ENCODE measurements at places on chromosomes 1 and 21.

GRCh38 chr1:23588749-23589548, 29.6 kb upstream of the ID3 start:
- DNase-seq = no peak

DNA sequence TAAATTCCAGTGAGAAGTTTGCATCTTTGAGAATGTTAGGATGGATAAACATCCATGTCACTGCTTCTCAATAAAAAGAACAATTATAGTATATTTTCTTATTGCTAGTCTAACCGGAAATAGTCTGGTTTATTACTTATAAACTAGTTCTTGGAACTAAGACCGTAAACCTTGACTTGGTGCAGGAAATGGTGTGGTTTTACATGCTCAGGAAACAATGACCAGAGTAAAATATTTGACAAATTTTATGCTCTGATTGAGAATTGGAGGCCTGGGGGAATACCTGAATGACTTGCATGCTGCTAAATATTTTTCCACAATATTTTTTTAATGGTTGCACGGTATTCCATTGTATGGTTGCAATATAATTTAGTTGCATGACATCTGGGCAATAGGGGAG, 76.3 kb downstream of the XCL2 start:
- no peak for DNase-seq

DNA sequence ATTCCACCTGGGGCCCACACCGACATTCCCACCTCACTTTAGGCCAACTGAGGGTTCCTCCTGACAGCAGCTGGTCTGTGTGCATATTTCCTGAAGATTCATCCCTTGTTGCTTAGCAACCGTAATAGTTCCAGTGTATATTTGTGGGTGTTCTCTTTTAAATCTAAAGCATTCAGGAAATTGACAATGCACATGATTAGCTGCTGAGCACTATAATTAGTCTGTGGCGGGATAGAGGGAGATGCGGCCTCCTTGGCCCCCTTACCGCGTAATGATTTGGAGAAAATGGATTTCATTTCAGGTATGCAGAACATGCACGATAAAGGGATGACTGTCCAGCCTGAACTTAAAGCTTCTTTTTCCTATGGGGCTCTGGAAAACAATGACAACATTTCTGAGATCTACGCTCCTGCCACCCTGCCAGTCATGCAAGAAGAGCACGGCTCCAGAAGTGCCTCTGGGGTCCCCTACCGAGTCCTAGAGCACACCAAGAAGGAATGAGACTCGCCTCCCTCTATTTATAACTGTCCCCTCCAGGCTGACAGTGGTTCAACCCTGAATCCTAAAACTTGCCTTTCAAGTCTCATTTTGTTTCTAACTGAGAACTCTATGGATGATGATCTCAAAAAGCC, 33.8 kb upstream of the RCAN3 start:
- no peak for DNase-seq

DNA sequence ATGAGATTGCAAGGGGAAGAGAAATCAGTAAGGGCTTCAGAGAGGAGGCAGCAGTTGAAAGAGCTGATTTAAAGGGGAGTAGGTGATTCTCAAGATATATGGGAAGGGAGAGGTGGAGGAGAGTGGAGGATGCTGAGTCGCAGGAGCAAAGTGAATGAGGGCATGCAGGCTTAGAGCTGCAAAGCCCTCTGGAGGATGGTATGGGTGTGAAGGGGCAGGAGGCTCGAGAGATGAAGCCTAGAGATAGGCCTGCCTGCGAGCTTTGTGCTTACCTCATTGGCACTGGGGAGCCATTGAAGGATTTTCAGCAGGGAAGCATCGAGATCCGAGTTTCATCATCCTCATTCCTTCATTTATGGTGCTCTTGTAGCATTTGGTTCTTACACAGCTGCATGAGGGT, 15.8 kb upstream of the SH2D2A start:
- no peak for DNase-seq

- no peak for DNase-seq
These were observed 329.4 kb downstream of the AGBL4 start for GRCh38 chr1:49694251-49694827.

DNA sequence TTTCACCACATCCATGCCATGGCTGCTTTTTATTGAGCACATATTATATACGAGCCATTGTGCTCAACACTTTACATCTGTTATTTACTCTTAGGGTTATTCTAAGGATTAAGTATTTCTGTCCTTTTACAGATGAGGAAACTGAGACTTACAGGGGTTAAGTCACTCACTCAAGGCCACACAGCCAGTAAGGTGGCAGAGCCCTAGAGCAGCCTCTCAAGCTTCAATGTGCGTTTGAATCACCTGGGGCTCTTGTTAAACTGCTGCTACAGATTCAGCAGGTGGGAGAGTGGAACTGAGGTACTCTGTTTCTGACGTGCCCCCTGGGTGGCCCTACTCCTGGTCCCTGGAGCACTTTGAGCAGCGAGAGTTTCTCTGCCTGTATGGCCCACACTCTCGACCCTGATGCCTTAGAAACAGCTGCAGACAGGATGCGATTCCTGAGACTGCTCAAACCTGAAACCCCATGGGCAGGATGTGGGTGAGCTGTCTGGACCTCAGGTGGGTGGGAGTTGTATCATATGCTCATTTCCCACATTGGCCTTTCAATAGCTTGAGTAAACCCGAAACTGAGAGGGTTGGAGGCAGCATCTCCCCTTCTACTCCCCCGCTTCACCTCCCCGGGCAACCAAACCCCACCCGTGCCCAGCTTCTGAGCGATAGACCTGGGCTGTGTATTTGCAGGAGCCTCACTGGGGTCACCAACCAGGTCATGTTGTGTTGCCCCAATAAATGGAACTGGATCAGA, 59.3 kb downstream of the MAN1C1 start:
- DNase-seq = no peak

DNA sequence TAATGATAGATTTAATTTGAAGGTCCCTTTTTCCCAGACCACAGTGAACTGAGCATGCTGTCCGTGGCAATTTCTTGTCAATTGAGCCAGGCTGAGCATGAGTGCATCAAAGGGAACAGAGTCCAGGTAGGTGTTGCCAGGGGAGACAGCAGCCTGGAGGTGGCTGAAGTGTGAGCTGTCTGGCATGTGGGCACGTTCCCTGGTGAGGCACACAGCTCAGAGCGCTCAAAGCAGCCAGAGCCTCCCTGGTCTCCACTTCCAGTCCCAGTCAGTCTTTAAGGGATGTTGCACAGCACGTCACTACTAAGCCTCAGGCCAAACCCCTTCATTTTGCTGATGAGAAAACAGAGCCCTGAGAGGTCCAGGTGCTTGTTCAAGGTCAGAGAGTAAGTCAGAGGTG, 251.4 kb downstream of the MATN1 start:
- DNase-seq = no peak

- DNase-seq = no peak
These were observed 51.8 kb upstream of the FASLG start for GRCh38 chr1:172607145-172607544.

DNA sequence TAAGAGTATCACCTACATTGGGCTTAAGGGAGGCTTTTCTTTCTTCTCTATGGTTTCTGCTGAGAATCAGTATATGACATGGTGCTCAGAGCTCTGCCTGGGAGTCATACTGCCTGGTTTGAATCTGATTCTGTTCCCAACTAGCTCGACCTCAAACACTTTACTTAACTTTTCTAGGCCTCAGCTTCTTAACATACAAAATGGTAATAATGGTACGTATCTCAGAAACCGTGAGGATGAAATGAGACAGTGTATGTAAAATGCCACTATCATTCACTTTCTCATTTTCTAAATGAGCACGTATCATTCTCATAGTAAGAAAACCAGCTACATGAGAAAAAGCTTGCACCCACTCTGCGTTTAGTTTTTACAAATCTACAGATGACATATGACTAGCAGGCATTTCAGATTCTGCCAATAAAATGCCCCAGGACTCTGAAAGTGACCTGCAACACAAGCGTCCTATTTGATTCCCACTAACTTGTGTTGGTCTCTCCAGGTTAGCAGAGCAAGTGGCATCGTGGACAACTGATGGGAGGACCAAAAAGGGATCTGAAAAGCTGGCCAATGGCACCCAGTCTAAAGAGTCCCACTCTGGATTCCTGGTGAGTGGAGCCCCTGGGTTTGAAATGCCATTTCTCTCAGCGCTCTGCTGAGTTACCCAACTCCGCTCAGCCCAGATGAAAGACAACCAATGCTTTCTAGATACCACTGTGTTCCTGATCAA, 6.1 kb downstream of the CTNNBIP1 start:
- no peak for DNase-seq

DNA sequence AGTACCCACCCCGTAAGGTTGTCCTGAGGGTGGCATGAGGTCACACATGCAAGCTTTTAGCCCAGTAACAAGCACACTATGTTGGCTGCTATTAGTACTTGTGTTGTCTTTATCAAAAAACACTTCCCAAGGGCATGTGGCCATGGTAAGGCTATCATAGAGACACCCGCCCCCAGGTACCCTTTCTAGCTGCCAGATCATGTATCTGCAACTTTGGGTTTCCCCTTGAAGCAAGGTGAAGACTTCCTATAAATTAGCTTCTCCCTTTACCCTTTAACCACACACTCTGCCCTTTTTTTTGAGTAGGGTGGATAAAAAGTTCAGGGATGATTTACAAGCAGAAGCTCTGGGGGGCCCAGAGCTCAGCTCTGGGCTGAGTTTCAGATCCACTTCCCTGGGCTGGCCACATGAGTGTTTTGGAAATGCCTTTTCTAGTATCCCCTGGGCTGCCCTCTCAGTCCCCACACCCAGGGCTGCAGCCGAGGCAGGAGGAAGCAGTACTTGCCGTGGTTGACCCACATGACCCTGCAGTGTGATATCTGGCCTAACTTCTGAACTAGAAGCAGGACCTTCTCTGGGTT, 2.0 kb downstream of the ZDHHC18 start:
- no peak for DNase-seq

DNA sequence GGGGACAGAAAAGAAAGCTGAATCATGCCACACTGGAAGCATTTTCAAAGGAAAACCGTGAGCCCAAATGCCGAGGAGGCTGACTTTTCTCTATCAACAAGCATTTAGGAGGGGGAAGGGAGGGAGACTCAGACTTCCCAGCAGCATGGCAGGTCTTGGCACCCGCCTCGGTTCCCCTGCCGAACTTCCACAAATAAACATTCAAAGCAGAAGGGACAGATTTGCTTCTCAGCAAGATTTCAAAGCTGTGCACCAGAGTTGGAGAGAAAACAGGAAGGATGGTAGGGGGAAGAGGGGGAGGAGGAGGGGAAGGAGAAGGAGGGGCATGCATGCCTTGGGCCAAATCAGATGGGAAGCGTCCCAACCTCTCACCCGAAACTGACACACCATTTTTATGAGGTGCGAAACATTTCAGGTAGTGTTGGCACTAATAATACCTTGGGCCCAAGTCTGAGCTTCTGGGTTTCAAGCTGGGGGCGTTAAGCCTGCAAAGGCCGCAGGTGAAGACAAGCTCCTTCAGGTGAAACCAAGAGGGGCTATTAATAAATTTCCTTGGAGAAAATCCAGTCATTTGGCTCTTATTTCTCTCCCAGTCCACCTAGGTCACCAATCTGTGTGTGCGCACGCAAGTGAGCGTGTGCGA, 26.4 kb downstream of the ABCA4 start:
- peak; percentile 98 for DNase-seq

GRCh38 chr1:44377925-44378784, 23.1 kb upstream of the ERI3 start:
- peak; percentile 35 for DNase-seq

DNA sequence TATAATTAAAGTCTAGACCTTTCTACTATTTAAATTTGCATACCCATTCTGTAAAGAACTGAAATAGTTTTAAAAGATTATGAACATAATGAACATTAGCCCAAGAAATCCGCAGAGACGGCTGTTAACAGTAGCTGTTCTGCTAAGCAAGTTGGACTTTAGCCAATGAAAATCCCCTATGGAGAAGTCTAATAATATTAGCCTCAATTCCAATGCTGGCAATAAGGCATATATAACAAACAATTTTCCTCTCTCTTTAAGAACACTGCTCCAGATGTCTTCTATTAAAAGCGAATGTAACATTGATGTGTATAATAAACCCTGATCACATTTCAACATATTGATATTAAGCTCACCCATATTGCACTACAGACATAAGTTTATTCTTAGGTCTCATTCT, 221.3 kb upstream of the KCTD3 start:
- no peak for DNase-seq

- no peak for DNase-seq
These were observed 98.1 kb downstream of the TM2D1 start for GRCh38 chr1:61626816-61627215.

DNA sequence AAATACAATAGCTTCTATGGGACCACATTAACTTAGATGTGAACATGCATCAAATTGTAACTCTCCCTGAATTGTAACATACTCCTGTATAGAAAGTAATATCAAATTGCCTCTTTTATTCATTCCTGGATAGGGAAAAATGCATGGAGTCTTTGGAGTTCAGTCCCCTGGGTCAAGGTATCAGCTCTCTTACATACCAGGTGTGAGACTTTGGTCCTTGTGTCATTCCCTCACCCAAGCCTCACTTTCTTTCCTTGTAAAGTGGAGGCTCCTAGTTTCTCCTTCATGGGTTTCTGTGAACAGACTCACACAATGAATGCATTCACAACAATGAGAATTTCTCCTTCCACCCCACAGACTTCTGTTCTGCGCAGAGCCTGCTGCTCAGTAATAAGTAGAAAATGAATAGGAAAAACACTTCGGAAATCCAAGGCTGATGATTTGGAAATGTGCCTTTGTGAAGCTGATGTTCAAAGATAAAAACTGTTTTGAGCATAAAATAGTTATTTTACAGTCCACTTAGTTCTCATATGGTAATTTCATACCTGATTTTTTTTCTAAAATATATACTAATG, 185.3 kb downstream of the AK5 start:
- no peak for DNase-seq

GRCh38 chr1:240613356-240614142, 1.6 kb upstream of the GREM2 start:
- no peak for DNase-seq

DNA sequence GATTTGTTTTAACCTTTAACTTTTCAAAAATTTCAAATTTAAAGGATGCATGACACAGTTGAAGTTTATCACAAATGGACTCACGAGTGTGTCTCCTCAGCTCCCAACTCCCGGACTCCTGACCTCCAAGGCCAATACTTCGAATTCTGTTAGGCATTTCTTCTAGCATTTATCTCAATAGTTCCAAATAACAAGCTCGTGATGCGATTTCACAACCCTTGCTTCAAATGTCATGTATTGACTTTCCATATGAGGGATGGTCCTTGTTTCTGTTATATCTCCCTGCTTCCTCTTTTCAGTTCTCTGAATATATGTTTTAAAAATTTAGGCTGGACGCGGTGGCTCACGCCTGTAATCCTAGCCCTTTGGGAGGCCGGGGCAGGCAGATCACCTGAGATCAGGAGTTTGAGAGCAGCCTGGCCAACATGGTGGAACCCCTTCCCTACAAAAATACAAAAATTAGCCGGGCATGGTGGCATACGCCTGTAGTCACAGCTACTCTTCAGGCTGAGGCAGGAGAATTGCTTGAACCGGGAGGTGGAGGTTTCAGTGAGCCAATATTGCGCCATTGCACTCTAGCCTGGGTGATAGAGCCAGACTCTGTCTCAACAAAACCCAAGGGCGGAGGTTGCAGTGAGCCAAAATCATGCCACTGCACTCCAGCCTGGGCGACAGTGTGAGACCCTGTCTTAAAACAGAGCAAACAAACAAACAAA, 52.0 kb upstream of the TINAGL1 start:
- no peak for DNase-seq

GRCh38 chr1:95382000-95382786, 148.2 kb downstream of the RWDD3 start:
- DNase-seq = no peak

- DNase-seq = no peak
These were observed 538.1 kb downstream of the MATN1 start for GRCh38 chr1:30185313-30185712.

Data from cerebellar cortex (tissue), 1 donor.